ENCODE measurements at places on chromosomes 1 and 21. TPM values are rescaled to one million over a fixed set of nuclear protein-coding genes. Genes with fewer than 3 reads are reported as not detected.

Gene ANGPTL3
- polyA plus RNA-seq: not detected

Gene CDK18
- polyA plus RNA-seq: 0.17 TPM

Gene HYI
- 324 TPM for polyA plus RNA-seq

Gene FABP3
- 1.8 TPM for polyA plus RNA-seq

Gene LEMD1
- not detected for polyA plus RNA-seq

Gene CELA3A
- polyA plus RNA-seq: 0.35 TPM

Gene ICOSLG
- polyA plus RNA-seq: 0.91 TPM

Gene PTGS2
- polyA plus RNA-seq: 84.6 TPM

Gene CNR2
- not detected for polyA plus RNA-seq

Gene TPTE
- polyA plus RNA-seq: not detected

Gene PPM1J
- polyA plus RNA-seq: 3.1 TPM

Gene PTTG1IP
- polyA plus RNA-seq: 342 TPM

Gene FAM78B
- 0.10 TPM for polyA plus RNA-seq

Gene USP21
- polyA plus RNA-seq: 34.9 TPM

Gene REN
- 0.11 TPM for polyA plus RNA-seq

Gene PLA2G2A
- polyA plus RNA-seq: not detected

Gene CYYR1
- polyA plus RNA-seq: 13.2 TPM

Gene RNF207
- 9.6 TPM for polyA plus RNA-seq

Gene ANGPTL1
- 0.15 TPM for polyA plus RNA-seq

Gene IFI44L
- polyA plus RNA-seq: 1.9 TPM

Gene MTMR11
- 14.4 TPM for polyA plus RNA-seq

Gene HAO2
- polyA plus RNA-seq: not detected

Gene MATN1
- 0.13 TPM for polyA plus RNA-seq

Gene CFH
- 20.7 TPM for polyA plus RNA-seq

Gene PRRX1
- not detected for polyA plus RNA-seq

Gene SLC44A3
- polyA plus RNA-seq: 0.29 TPM

Gene LCE2A
- polyA plus RNA-seq: not detected

Gene GNG12
- 90.3 TPM for polyA plus RNA-seq

Gene ENSA
- 30.5 TPM for polyA plus RNA-seq

Gene AMY1A
- not detected for polyA plus RNA-seq

Data from endothelial cell of umbilical vein (primary cell).